ENCODE measurements at places on chromosomes 7 and 10.

DNA sequence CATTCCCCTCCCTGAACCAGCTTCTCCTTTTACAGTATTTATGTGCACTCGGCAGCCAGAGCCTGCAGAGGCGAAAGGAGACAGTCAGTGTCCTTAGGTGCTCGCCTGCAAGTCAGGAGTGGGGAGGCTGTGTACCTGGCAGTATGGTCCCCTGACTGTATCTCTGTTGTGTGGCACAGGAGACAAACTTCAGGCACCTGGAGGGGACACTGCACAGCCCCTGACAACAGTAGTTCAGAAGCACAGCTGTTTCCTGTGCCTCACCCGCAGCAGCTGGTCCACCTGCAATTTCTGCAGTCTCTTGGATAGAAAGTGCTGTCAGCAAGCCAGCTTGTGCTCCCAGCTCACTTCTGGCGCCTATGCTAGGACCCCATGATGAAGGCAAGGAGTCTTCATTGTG, 73.4 kb upstream of the LAMB4 start:
- DNase-seq = no peak

DNA sequence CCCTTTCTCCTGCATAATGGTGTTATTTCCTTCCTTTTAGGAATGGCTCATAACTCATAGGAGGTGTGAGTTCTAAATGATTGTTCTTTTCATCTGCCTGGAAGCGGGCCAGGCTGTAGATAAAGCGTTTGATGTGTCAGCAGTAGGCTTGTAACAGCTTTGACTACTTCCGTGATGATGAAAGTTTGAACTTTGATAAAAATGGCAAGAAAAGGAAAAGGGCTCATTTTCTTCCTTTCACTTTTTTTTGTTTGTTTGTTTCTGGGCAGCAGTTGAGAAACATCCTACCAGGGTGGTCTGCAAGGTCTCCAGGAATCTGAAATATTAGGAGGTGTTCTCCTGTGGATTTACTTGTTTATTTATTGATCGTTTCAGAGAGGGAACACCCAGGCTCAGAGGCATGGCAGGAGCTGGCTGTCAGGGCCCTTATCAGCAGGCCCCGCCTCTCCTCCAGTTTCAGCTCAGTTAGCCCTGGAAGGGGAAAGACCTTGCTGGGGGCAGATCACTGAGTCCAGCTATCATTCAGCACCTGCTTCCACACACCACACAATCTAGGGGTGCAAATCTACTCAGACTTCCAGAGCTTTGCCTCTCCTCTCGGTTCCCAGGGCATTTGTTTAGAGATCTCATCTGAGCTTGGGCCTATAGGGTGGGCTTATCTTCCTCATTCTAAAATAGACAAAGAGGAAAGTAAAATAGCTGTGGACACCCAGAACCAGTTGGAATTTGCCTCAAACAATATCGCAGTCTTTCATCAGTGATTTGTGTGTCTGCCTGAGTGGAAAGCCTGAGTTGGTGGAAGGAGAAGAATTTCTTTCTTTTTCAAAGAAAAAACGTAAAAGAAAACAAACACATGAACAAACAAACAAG, 130.9 kb downstream of the BMPER start:
- peak; percentile 84 for DNase-seq

- no peak for DNase-seq
Measured at GRCh38 chr10:74167443-74167842, 16.4 kb downstream of the ADK start.

GRCh38 chr10:93342366-93342765, 139.8 kb downstream of the MYOF start:
- peak; percentile 55 for DNase-seq

- DNase-seq = no peak
Measured at GRCh38 chr10:92082583-92083280, 159.2 kb downstream of the BTAF1 start.

DNA sequence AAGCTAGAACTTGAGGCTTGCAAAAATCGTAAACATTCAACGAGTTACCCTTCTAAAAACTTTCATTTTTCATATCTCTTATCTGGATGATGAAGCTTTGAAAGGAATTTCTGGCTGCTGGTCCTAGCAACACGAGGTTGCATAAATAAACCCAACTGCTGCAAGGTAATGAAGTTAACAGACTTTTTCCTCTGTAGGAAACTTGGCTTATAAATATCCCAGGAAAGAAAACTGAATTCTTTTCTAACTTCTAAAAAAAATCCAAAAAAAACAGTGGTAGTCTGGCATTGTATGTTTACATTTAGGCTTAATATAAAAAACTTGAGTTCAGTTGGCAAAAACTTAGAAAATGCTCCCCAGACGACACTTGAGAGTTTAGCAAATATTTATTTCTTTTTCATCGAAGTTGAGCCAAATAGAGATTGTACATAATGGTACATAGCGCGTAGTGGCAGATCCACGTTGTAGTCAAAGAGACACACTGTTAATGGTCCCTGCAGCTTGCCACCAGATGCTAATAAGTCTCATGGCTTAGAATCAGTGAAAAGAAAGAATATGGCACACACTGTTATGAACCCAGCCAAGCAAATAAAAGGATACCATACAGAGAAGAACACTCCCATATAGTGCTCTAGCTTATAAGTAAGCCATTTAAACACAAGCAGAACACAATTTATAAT, 200.3 kb upstream of the PCLO start:
- peak; percentile 64 for DNase-seq

- peak; percentile 19 for DNase-seq
Measured at GRCh38 chr7:85516675-85517074, 329.8 kb upstream of the SEMA3D start.

DNA sequence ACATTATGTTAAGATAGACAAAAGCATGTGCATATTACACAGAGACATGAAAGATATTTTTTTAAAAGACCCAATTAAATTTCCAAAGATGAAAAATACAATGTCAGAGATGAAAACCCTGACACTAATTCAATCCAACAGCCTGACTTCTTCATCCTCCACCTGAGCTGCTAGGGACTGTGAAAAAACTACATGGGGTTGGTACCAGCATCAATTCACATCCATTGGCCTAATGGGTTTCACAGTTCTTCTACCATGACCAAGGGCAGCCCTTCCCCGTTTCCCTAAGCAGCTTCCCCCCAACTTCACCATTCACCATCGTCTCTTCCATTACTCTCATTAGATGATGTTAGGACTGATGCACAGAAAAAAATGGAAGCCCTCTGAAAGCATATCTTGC, 37.4 kb upstream of the CDCA7L start:
- DNase-seq = no peak

DNA sequence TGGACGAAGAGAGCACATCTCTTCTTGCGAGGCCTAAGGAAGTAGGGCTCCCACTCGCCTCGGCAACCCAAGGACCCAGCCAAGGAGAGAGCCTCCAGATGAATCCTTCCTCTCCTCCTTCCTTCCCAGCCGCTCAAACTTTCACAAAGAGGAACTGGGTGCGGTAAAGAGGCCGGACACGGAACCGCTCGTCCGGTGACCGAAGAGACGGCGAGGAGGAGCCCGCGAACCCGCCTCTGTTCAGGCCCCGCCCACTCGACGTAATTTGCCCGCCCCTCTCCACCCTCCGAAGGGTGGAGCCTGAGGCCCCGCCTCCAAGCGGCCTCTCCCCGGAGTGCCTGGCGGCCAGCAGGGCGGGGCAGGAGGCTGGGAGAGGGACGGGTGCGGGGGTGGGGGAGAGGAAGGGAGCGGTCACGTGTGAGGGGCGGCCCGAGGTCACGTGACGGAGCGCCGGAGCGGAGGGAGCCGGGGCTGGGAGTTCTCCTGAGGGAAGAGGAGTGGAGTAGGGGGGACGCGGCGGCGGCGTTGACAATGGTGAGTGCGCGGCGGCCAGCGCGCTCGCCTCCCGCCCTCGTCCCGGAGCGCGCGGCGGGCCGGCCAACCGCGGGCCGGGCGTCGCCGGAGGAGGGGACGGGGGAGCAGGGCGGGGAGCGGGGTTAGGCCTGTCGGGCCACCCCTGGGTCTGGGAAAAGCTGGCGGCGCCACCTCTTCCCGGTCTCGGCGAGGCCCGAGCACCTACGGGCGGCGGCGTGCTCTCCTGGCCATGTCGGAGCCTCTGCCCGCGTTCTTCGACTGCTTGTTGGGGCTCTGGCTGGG, at the start of gene VPS26A:
VPS26A (plus strand) TSS at position 432 of the 816 bp plus-strand sequence; CDS start at position 532, 100 bp downstream.
- peak; percentile 95 for DNase-seq

- peak; percentile 59 for DNase-seq
Measured at GRCh38 chr10:17430647-17431355, 23.6 kb downstream of the ST8SIA6 start.

DNA sequence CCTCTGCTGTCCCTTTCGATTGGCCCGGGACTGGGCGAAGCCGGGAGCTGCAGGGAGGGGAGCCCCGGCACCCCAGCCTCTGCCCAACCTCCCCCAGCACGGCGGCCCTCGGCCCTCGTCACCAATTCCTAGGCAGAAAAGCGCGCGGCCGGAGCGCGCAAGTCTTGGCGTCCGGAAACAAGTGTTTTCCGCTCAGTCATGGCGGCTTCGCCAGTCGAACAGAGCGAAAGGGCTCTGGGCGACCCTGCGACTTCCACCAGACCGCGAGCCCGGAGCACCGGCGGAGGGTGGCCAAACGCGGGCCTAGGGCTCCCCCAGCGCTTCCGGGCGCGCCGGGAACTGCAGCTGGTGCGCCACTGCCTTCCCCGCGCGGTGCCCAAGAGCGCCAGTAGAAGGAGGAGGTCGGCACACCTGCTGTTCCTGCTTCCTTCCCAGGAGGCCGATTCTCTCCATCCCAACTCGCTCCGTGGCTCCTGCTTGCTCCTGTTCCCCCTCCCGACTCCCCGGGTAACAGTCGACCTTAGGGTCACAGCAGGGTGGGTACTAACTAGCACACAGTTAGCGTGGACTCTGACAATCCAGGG, 729.9 kb downstream of the ZWINT start:
- DNase-seq = peak; percentile 11

DNA sequence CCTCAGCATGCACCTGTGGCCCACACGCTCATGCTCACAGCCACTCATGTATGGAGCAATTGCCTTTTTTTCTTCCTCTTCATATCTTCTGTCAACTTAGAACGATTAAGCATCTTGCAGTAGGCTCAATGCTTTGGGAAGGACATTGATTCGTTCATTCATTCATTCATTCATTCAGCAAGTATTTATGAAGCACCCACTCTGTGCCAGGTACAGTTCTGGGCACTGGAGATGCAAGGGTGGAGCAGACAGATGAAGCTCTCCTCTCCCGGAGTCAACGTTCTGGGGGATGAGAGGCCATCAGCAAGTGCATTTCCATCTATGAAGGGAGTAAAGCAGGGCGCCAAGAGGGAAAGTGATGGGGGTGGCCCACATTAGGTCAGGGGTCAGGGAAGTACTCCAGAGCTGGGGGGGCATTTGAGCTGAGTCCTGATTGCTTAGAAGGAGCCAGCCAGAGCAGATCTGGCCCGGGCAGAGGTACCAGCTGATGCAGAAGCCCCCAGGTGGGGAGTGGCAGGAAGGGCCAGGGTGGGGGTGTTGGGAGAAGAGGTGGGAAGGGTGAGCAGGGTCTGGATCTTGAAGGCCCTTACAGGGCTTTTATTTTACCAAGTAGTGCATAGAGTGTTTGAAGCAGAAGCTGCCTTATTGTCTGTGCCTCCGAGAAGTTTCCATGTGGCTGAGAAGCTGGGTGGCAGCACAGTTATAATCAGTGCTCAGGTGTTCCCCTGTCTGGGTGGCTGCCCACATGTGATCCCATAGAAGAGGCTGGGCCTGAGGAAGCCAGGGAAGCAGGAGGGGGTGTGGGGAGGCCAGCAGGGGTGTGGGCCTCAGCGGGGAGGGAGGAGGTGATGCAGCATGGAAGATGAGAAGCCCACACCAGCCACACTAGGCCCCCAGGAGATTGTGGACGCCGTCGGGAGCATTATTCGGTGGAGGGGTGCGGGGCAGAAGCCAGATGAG, 36.2 kb downstream of the CHST3 start:
- no peak for DNase-seq

GRCh38 chr7:90492250-90492649, 22.8 kb downstream of the PTTG1IP2 start:
- DNase-seq = peak; percentile 33

GRCh38 chr10:15169555-15170401, 1.3 kb upstream of the NMT2 start:
- DNase-seq = no peak

GRCh38 chr10:67306588-67307205, 380.9 kb downstream of the LRRTM3 start:
- peak; percentile 20 for DNase-seq

GRCh38 chr10:73888514-73888913, 14.2 kb upstream of the CAMK2G start:
- no peak for DNase-seq

DNA sequence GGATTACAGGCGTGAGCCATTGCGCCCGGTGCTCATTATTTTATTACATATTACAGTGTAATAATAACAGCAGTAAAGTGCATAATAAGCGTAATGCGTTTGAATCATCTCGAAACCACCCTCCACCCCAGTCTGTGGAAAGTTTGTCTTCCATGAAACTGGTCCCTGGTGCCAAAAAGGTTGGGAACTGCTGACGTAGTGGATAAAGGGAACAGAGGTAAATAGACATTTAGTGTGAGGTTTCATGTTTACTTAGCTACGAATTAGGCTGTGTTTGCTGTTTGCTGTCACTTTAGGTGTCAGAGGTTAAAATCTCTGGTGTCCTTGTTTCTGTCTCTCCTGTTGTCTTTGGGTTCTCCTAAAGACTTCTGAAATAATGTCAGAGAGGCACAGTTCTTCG, 60.3 kb upstream of the SLC39A12 start:
- DNase-seq = no peak

DNA sequence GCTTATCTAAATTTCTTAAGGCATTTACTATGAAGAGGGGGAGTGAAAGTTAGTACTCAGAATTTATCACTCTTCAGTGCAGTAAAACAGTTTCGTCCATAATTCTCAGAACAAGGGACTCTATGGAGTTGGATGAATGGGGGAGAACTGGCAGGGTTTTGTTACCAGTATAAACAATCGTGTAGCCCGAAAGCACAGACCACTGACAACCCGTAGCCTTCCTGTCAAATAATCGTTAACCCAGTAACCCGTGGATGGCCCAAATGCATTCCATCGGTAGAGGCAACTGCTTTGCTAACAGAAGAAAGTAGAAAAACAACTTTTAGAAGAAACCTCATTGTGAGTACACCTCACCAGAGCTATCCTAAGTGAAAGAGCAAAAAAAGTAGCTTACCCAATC, 583.9 kb downstream of the NXPH1 start:
- no peak for DNase-seq

- DNase-seq = no peak
Measured at GRCh38 chr7:115128154-115128553, 206.3 kb downstream of the MDFIC start.

- no peak for DNase-seq
Measured at GRCh38 chr7:18294411-18294810, 201.1 kb upstream of the HDAC9 start.

GRCh38 chr10:68752711-68753350, 31.8 kb downstream of the CCAR1 start:
- DNase-seq = no peak
